ENCODE measurements at places on chromosomes 5 and 9. TPM values are rescaled to one million over a fixed set of nuclear protein-coding genes. Genes with fewer than 3 reads are reported as not detected.

DNA sequence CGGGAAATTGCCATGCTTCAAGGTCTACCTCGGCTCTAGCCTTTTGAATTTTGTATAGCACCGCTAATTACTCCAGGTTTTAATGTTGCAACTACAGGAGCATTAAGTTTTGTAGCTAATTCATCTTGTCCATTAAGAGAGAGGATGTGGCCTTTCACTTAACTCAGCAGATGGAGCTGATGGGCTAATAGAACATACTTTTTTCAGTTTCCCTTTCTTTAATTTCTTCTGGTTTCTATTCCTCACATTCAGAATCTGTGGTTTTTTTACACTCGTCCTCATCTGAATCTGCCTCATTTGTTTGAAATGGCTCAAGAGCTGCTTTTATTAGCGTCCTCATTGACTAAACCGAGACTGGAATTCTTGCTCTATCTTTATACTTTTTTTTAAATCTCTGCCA lies 2085.7 kb upstream of the C9orf72 start:
- no peak for DNase-seq

DNA sequence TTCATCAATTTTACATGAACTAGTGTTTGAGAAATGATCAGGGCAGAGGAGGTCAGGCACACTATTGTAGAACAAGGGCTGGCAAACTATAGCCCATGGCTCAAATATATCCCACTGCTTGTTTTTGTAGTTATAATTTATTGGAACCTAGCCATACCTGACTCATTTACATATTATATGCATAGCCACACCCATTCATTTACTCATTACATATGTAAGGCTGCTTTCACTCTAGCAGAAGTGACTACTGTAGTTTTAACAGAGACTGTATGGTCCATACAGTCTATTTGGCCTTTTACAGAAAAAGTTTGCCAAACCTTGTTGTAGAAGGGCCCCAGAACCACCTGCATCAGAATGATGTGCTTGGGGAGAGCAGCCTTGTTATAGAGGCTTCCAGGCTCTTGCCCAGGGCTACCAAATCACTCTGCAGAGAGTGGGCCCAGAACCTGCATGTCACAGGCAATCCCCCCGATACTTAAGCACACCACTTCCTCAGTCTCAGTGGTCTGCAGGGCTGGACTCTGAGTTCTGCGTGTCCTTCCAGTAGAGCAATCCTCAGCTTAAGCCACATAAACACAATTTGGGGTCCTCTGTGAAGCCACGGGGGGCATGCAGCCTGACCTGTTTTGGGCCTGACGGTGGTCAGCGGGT lies 6.7 kb downstream of the ANKS6 start:
- no peak for DNase-seq

DNA sequence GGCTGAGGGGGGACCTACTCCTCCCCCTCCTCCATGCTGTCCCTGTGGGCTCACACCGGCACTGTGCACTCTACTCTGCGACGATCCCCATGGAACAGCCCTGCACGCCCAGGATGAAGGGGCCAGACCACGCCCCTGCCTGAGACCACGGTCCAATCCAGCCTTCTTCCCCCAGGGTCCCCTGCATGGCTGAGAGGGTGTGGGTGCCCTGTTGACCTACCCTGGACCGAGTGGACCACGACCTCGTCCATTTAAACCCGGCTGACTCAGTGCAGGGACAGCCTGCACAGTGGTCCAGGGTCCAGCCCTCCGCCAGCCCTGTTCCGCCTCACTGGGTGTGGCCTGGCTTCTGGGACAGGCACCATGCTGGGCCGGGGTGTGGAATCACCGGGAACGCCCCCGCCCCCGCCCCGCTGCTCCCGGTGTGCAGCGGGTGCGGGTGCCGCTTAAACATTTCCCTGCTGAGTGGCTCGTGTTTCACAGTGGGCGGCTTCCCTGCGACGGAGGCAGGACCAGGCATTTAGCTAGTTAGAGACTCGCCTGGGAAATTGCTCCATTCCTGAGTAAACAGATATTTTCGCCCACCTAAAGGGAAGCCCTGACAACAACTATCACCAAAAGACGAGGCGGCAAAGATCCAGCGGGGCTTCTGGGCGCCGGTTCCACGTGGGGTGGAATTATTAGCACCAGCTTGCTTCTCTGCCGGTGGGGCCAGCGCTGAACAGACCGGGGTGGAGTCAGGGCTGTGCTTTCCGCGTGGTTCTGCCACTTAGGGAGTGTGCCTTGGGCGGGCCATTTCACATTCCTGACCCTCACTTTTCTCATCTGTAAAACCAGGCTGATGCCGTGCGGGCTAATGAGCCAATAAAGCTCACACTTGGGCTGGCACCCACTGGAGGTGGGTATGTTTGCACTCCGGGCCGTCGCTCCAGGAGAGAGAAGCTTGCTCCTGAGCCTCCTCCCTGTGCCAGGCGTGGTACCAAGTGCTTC lies 22.6 kb downstream of the DBH start:
- DNase-seq, result peak; percentile 19

GRCh38 chr5:78504704-78505677 lies 143.6 kb downstream of the LHFPL2 start:
- peak; percentile 100 for DNase-seq

GRCh38 chr9:107240260-107240659 lies 42.8 kb upstream of the RAD23B start:
- no peak for DNase-seq

GRCh38 chr9:115632391-115632790 lies 514.4 kb upstream of the TNC start:
- no peak for DNase-seq

Gene VAV2
- 13.4 TPM for polyA plus RNA-seq

Gene FGF1
- 8.5 TPM for polyA plus RNA-seq

Measured in IMR-90 (cell line).